ENCODE measurements at places on chromosomes 1 and 21.

DNA sequence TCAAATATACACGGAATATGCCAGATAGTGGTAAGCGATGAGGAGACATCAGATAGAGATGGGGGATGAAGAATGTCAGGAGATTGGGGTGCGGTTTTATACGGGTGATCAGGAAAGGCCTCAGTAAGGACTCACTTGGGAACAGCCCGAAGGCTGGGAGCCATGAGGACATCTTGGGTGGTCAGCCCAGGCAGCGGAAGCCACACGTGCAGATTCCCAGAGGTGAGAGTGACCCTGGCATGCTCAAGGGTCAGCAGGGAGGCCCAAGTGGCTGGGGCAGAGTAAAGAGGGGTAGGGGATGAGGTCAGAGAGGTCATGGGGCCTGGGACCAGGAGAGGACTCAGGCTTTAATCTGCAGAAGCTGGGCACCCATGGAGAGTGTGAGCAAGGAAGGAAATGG is 106.6 kb downstream of the MATN1 start:
- no peak for DNase-seq

DNA sequence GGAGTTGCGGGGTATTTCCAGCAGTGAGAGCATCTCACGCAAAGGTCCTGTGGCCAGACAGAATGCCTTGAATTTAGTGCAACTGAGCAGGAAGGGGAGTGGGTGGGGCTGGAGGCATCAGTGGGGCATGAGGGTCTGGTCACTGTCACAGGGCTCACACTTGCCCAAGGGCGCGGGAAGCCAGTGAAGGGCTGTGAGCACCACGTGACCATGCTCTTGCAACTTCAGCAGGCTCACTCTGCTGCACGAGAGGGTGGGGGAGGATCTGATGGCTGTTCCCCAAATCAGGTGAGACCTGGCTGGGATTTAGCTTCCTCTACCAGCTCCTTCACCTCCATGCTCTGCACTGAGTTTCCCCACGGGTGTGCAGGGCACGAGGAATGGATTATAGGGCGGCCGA is 64.2 kb downstream of the PGBD5 start:
- DNase-seq: no peak

DNA sequence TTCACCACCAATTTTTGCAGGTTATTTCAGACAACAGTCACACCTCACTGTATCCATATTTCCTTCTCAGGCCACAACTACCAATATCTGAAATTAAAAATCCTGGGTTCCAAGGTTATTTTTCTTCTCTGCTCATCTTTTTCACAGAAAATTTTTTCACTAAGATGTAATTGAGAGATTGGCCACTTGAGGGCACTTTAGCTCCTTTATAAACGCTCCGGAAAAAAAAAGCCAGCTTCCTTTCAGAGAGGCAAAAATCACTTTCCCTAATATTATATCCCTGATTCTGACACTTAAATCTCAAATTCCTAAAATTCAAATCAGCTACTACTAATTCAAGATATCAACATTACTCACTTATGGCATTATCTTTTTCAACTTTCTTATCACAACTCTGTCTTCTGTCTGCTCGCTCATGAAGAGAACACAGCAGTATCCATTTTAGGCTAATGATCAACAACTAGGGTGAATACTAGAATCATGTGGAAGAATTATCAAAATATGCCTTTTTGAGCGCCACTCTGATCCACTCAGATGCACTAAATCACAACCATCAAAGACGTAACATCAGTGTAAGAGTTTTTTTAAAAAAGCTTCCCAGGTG is 101.4 kb upstream of the RGS1 start:
- no peak for DNase-seq

- no peak for DNase-seq
These were observed 65.6 kb downstream of the IFI44 start for GRCh38 chr1:78715181-78715661.

Data from GM04503 (cell line).